Activated T-helper 17 cell treated with anti-CD3 and anti-CD28 coated beads, Interleukin-2, amount 50 U/mL, for 72 hours (primary cell): ENCODE measurements at places on chromosomes 11 and 22.

DNA sequence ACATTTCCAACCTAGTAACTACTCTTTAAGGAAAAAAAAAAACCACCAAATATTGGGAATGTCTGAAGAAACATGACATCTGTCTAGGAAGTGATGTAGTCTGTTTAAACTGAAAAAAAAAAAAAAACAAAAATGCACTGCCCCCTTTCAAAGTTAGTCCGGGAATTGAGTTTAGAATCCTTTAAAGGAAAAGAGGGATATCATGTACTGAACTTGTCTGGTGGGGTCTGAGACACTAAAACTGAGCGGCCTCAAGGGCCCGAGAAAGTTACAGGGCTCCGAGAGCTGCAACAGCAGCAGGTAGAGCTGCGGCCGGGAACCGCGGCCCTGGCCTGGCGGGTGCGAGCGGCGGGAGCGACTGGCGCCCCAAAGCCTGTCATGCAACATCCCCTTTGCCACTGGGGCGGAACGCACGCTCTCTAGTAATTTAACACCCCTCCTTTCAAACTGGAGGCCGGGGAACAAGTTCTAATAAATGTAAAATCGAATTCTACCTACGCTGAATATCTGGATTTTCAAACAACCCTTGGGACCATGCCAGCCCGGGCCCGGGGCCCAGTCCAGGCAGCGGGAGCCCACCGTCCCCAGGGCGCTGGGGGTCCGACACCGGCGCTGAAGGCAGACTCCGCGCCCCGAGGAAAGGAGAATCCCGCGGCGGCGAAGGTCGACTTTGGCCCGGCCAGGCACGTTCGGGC is 736 bp downstream of the RDX start:
- peak; percentile 63 for ATAC-seq

DNA sequence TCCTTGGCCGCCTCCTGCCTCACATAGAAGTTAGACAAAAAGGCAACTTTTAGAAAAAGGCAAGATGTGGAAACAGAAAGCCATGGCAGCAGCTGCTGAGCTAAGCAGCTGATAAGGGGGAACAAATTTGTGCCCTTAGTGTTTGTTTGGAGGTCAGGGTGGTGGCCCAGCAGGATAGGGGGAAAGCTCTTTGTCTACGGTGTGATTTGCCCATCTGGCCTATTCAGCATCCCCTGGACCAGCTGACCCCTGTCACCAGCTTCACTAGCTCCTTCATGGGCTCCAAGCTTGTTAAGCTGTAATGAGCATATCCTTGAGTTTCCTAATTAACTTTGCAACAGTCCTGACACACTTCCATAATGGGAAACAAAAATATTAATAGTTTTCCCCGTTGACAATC is 5.9 kb upstream of the ME3 start:
- ATAC-seq, result no peak

DNA sequence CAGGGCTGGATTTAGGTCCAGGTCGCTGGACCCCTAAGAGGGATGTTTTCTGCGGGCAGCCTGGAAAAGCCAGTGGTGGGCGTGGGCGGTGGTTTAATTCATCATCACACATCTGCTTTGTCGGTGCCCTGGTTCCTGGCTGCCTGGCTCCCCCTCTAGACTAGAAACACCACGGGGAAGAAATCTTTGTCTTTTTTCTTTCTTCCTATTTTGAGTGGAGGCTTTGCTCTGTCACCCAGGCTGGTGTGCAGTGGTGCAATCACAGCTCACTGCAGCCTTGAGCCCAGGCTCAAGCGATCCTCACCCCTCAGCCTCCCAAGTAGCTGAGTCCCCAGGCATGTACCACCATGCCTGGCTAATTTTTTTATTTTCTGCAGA is 86.6 kb upstream of the LINC01488 start:
- ATAC-seq, result no peak

DNA sequence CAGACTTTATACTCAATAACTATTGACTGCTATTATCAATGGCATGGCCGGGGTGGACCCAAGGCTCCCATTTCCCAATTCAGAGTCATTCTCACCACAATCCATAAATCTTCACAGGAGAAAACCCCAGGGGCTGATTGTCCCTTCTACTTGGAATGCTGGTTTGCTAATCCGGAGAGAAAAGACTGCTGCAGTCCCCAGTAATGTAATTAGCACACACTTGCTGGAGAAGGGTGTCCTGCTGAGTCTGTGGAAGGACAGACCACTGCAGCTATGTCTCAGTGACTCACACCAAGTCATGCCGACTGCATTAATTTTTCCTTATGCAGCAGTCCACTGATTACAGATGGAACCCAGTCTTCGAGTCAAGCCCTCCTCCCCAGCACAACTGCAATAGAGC is 5.9 kb upstream of the ETS1 start:
- no peak for ATAC-seq

DNA sequence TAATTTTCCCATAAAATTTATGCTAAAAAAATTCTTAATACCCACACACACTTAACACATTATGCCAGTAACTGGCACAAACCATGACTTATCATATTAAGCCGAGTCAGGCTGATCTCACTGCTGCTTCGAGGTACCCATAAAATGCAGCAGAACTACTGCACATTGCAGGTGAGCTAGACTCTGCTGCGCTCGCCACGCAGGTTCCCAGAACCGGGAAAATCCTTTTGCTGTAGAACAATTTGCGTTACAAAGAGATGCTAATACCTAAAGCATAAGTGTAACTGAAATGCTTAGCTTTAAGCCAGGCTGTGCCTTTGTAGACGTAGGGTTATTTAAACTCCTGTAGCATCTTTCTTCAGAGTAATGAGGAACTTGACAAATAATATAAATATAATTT is 200.3 kb downstream of the MSANTD4 start:
- ATAC-seq, result no peak

GRCh38 chr11:44621784-44622183 is 56.3 kb downstream of the CD82 start:
- ATAC-seq, result no peak

- no peak for ATAC-seq
These were observed 4.2 kb upstream of the DPF2 start for GRCh38 chr11:65329478-65329877.

DNA sequence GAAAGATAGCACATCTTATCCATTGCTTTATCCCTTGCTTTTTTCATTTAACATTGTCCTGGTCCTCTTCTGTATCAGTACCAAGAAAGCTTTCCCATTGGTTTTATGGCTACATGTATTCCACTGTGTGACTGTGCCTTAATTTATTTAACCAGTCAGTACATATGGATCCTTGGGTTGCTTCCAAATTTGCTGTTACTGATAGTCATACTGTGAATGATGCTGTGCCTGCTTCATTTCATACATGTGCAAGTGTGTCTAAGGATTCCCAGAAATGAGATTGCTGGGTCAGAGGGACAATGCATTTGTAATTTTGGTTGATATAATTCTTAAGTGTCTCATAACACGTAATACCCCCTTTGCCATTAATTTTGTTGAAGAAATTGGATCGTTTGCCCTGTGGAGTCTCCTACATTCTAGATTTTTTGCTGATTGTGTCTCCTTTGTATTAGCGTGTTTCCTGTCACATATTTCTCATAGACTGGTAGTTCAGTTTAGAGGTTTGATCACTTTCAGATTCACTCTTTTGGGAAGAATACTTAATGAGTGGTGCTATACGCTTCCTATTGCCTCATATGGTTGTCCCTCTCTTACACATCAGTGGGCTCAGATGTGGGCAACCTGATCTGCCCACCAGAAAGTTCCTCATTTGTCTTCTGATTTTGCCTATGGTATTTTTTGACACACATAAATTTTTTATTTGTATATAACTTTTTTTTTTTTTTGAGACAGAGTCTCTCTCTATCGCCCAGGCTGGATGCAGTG is 35.3 kb downstream of the MYBPC3 start:
- peak; percentile 88 for ATAC-seq

DNA sequence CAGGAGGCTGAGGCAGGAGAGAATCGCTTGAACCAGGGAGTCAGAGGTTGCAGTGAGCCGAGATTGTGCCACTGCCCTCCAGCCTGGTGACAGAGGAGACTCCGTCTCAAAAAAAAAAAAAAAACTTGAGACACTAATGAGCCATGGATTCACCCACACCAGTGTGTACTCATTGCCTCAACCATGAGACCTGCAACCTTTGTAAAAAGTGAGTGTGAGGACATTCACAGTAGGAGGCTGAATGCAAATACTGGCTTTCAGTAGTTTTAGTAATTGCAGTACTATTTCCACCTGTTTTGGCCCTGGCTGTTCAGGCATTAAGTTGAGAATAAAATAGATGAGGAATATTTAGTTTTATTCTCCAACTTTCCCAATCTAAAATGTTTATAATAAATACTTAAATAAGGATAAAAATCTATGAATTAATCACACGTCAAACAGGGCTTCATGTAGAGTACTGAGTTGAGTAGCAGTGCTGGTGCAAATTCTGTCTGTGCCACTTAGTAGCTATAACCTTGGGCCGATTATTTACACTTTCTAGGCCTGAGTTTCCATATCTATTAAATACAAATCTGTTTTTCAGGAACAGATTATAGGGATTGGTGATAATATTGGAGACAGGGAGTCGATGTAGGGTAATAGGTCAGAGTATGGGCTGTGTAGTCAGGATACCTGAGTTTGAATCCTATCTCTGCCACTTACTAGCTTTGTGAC is 72.8 kb downstream of the PPP2R1B start:
- ATAC-seq, result no peak

DNA sequence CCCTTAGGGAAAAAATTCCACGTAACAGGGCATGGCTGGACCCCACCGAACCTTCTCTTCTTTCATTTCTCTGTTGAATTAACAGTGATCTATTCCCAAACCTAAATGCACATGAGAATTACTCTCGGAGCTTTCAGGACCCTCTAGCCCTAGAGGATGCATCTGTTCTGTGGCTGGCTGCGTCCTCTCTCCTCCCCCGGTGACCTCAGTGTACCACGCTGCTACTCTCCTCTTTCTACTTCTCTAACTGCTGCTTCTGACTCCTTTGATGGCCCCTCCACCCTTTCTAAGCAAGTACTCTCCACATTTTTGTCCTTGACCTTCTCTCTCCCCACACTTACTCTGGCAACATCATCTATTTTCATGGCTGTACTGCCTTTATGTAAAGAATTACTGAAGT is 12.1 kb upstream of the APOA1 start:
- no peak for ATAC-seq

- ATAC-seq, result no peak
These were observed 66.4 kb upstream of the SORL1 start for GRCh38 chr11:121385688-121386087.

GRCh38 chr11:8686325-8686724 is 3.7 kb downstream of the RPL27A start:
- ATAC-seq, result no peak

- no peak for ATAC-seq
These were observed 971.4 kb downstream of the DLG2 start for GRCh38 chr11:84655712-84656111.

GRCh38 chr11:66688561-66689534 is 11.2 kb upstream of the RBM4B start:
- ATAC-seq, result no peak

GRCh38 chr22:30326255-30326705 is 461 bp downstream of the TBC1D10A start:
- peak; percentile 16 for ATAC-seq

GRCh38 chr11:19803506-19803998 is 90.9 kb downstream of the NAV2 start:
- ATAC-seq, result no peak

DNA sequence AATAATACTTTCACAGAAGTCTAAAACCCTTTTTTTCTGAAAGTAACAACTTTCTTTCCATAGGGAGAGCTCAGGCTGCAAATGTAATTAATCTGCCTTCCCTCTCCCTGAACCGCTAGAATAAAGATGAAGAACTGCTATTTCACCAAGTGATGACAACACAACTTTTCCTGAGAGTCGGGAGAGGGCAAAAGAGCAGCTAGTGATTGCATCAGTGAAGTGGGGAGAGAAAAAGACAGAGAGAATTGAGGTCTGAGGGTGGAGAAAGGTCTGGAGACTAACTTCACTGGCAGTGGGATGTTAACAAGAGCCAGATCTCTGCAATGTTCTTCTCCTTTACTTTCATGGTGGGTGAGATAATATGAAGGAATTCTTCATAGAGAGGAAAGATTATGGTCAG is 10.9 kb upstream of the MPEG1 start:
- ATAC-seq, result no peak

DNA sequence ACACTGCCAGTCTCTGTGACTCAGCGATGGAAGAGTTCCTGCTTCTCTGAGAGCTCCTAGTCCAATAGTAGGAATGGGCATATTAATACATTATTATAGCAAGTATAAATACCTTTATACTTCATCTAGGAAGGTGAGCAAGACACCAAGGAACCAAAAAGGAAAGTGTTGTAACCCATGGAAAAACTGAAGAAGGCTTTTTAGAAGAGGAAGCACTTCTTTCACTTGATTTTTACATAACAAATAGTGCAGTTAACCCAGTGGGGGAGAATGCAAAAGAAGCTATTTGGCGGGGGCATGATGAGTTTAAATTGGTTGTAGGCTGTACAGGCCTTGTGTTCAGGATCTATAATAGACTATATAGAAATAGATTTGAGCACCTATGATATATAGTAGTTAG is 31.2 kb upstream of the C11orf87 start:
- ATAC-seq, result no peak

DNA sequence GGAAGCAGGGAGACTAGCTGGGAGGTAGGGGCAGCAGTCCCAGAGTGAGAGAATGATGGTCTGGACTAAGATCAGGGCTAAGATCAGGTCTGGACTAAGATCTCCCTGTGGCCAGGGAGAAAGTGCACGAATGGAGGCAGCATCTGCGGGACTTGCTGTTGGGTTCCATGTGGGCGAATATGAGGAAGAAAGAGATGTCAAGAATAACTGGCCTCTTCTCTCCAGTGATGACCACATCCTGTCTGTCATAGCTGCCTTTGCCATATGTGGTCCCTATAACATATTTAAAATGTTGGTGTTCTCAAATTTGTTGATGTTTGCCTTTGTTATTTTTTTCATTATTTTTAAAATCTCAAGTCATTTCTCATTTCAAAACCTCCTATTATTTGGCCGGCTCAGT is 27.4 kb upstream of the CXCR5 start:
- no peak for ATAC-seq

DNA sequence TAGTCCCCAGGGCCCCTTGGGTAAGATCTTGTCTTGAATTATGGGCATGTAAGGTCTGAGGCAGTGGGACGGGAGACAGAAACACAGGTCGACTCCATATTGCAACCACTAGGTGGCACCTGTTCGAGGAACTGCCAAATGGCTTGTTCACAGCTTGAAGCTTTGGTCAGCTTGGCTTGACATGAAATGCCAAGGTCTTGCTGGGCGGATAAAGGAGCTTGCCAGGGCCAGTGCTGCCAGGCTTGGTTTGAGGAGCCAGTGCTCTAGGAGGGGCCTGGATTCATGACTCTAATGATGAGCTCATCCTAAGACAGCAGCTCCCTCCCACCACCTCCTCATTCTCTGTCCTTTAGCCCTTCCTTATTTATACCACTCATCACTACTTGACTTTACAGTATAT is 11.9 kb upstream of the NRIP3 start:
- ATAC-seq, result peak; percentile 89

- peak; percentile 42 for ATAC-seq
These were observed 3.4 kb upstream of the ZC3H12C start for GRCh38 chr11:110089617-110090282.
